ENCODE measurements at places on chromosomes 2 and 18.

DNA sequence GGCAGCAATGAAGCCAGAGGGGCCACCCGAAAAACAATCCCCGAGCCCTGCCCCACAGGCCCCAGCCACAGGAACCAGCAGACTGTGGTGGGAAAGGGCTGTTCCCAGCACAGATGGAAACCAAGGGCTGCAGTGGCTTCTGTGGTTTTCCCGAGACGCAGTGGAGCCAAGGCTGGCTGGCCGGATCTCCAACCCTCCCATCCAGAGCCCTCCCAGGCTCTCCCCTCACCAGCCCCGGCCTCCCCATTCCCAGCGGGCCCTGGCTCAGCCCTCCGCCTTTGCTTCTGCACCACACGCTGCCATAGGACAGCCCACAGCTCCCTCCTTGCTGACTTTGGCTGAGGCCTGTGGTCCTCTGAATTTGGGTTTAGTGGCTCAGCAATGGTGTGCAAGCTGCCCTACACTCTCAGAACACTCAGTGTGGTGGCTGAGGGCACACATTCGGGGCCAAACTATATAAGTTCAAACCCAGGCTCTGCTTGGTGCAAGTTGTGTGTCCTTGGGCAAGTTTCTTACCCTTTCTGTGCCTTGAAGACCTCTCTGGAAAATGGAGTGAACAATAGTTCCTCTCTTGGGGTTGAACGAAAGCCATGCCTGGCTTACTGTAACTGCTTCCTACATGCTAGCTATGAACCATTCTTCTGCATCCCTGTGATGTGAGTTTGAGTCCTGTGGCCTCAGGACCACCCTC lies 200.1 kb downstream of the SMAD7 start:
- no peak for DNase-seq

DNA sequence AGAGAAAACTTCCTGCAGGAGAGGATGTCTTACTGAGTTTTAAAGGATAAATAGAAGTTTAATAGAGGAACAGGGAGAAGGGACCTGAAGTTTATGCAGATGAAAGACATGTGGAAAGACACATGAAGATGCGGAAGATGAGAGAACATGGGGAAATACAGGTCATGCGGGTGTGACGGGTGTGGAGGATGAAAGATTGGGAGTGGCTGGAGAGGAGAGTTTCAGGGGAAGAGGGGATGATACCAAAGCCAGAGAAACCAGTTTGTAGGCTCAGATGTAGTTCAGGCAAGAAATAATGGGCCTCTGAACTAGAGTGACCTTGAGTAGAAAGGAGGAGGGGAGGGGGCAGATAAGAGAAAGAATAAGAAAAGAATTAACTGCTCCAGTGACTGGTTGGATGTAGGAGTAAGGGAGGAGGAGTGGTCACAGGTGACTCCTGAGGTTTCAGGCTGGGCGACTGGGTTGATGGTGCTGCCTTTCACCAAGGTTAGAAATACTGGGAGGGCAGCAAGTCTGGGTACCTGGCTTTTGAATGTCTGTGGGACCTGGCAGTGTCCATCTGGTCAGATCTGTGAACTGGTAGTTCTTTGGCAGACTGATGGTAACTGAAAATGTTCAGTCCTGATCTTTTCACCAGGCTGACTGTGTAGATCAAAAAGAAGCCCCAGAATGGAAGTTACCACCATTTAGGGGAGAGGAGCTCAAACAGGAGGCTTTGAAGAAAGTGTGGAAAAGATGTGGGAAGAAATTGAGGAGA lies 69.4 kb downstream of the TET3 start:
- no peak for DNase-seq

DNA sequence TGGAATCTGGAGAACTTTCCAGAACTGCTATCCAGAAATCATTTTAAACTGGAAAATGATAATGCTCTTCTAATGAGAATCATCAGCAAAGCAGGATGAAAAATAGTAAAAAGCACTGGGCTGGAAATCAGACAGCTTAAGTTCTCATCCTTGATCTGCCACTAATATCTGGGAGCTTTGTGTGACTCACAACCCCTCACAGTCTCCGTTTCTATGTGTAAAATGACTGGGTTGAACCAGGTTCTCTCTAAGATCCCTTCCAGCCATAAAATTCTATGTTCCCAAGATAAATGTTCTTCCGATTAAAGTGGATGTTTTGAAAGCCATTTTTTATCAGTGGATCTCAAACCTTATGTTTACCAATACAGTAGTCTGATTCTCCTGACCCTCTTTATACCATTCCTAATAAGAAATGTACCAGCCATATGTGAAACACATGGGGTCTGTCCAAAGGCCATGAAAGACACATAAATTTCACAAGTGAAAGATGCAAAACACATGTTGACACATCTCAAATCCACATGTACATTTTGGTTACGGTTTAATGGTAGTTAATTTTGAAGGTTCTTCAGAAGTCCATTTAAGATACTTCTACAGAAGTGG lies 188.8 kb downstream of the EN1 start:
- DNase-seq: no peak

- no peak for DNase-seq
Measured at GRCh38 chr2:26216587-26216986, 27.8 kb downstream of the HADHA start.

- DNase-seq: no peak
Measured at GRCh38 chr18:54926593-54927325, 32.5 kb downstream of the CCDC68 start.

GRCh38 chr18:25805939-25806338 lies 284.5 kb downstream of the SS18 start:
- DNase-seq: no peak
